ENCODE measurements at places on chromosomes 2 and 18. TPM values are rescaled to one million over a fixed set of nuclear protein-coding genes. Genes with fewer than 3 reads are reported as not detected.
A peak's percentile ranks its signal among the peaks of the same experiment; 100 is the strongest.

GRCh38 chr2:147554521-147555107 is 290.2 kb upstream of the ACVR2A start:
- H3K4me1 ChIP-seq = no peaks in the 10 kb centered on the region
- no peak overlapping the region for H3K27ac ChIP-seq
- H3K36me3 ChIP-seq = no peaks in the 10 kb centered on the region
- no peaks in the 10 kb centered on the region for H3K27me3 ChIP-seq

DNA sequence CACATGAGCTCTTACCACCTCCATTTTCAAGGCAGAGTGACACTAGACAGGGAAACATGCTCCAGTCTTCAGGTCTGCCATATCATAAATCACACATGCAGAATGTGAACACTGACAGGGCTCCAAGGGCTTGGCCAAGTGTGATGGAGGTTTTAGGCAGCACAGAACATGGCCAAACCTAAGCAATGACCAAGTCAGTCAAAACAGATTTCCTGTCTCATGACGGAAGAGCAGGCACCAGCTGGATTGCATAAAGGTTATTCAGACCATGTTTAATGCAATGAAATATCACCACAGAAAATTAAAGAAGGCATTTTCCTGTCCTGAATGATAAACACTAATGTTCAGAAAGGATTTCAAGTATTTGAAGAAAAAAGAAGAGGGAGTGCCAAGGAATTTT is 72.5 kb downstream of the SUMO1 start:
- H3K27me3 ChIP-seq = no peaks in the 10 kb centered on the region
- no peak for DNase-seq
- no peak overlapping the region for H3K4me3 ChIP-seq
- no peaks in the 10 kb centered on the region for H3K36me3 ChIP-seq
- H3K27ac ChIP-seq = no peak overlapping the region
- H3K4me1 ChIP-seq = no peaks in the 10 kb centered on the region

DNA sequence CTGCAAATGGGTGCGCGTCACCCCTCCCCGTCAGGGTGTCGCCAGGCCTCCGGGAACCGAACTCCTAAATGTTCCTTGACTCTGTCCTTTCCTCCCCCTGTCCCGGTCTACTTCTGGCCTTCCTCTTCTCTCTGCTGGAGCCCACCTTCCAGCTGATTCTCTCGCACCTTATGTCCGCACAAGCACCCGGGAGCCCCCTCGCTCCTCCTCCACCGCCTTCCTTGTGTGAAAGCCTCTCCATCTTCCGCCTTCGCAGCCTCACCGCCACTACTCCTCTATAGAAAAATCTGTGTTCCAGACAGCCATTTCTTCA is 627 bp upstream of the KIF3C start:
- peak overlapping the region; percentile 76 for H3K4me3 ChIP-seq
- DNase-seq = no peak
- H3K27me3 ChIP-seq = no peaks in the 10 kb centered on the region

GRCh38 chr2:74181739-74182138 is 3.1 kb upstream of the MOB1A start:
- DNase-seq = no peak
- peaks cover 3% of the 10 kb centered on the region for H3K4me1 ChIP-seq
- no peaks in the 10 kb centered on the region for H3K36me3 ChIP-seq

DNA sequence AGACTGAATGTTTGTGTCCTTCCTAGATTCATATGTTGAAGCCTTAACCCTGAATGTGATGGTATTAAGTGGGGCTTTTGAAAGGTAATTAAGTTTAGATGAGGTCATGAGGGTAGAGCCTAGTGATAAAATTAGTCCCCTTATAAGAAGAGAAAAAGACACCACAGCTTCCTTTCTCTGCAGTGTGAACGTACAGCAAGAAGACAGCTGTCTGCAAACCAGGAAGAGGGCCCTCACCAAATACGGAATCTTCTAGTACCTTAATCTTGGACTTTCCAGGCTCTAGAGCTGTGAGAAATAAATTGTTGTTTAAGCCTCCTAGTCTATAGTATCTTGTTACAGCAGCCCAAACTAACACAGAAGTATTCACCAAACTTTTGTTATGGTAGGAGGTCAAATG is 57.1 kb upstream of the CYTIP start:
- H3K27ac ChIP-seq = no peak overlapping the region
- H3K36me3 ChIP-seq = no peaks in the 10 kb centered on the region
- peaks cover 4% of the 10 kb centered on the region for H3K4me1 ChIP-seq
- no peak for DNase-seq
- no peak overlapping the region for H3K4me3 ChIP-seq

DNA sequence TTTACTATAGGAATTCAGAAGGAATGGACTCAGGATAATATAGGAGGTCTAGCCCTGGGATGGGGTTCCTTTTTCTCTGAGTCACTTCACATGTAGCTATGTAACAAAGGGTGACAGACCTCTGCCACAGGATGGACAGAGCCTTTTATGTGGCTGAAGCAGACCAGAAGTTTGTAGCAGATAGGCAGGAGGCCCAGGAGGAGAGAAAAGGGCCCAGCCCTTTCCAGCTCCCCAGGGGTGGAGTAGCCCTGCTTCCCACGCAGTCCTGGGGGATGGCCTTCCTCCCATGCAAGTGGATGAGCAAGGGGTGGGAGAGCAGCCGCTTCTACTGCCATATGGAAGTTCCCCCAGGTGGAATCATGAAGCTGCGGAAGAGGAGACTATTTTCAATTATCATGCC is 40.3 kb downstream of the ARMC9 start:
- H3K4me3 ChIP-seq = no peak overlapping the region
- peaks cover 8% of the 10 kb centered on the region for H3K4me1 ChIP-seq
- no peaks in the 10 kb centered on the region for H3K36me3 ChIP-seq
- no peak overlapping the region for H3K27ac ChIP-seq
- DNase-seq = no peak

GRCh38 chr2:101823347-101823791 is 125.9 kb downstream of the MAP4K4 start:
- no peaks in the 10 kb centered on the region for H3K36me3 ChIP-seq
- no peaks in the 10 kb centered on the region for H3K27me3 ChIP-seq
- no peak overlapping the region for H3K4me3 ChIP-seq
- H3K27ac ChIP-seq = no peak overlapping the region
- peak; percentile 74 for DNase-seq

DNA sequence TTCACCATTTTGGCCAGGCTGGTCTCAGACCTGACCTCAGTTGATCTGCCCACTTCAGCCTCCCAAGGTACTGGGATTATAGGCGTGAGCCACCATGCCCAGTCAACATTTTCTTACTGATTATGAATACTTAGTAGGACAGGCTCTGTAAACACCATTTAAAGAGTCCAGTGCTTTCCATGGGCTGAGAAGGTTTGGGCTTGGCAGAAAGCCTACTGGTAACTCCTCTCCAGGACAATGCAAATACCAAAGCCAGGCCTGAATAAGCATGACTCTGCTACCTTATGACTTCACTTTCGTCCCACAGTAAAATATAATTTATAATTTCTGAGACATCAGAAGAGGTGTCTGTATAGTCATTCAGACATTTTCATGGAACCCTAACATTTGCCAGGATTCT is 60.2 kb upstream of the FAM117B start:
- no peak overlapping the region for H3K27ac ChIP-seq
- no peaks in the 10 kb centered on the region for H3K4me1 ChIP-seq
- no peaks in the 10 kb centered on the region for H3K27me3 ChIP-seq
- H3K36me3 ChIP-seq = no peaks in the 10 kb centered on the region

DNA sequence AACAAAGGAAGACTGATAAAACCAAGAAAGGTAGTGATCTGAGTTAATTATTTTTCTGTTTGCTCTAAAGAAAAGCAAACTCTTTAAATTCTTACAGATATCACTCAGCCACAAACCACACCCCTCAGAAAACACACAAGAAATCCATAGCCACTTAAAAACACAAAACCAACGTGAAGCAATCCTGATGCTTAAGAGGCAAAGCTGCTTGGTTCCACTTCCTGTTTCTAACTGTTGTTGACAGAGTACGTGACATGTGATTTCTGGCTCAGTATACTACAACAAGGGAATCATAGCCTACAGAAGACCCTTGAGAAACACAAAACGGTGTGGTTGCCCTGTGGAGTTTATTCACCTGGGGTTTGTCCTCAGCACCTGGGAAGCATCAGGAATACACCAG is 240.9 kb upstream of the APCDD1 start:
- no peaks in the 10 kb centered on the region for H3K36me3 ChIP-seq
- no peak for DNase-seq
- no peaks in the 10 kb centered on the region for H3K27me3 ChIP-seq
- H3K4me1 ChIP-seq = no peaks in the 10 kb centered on the region

DNA sequence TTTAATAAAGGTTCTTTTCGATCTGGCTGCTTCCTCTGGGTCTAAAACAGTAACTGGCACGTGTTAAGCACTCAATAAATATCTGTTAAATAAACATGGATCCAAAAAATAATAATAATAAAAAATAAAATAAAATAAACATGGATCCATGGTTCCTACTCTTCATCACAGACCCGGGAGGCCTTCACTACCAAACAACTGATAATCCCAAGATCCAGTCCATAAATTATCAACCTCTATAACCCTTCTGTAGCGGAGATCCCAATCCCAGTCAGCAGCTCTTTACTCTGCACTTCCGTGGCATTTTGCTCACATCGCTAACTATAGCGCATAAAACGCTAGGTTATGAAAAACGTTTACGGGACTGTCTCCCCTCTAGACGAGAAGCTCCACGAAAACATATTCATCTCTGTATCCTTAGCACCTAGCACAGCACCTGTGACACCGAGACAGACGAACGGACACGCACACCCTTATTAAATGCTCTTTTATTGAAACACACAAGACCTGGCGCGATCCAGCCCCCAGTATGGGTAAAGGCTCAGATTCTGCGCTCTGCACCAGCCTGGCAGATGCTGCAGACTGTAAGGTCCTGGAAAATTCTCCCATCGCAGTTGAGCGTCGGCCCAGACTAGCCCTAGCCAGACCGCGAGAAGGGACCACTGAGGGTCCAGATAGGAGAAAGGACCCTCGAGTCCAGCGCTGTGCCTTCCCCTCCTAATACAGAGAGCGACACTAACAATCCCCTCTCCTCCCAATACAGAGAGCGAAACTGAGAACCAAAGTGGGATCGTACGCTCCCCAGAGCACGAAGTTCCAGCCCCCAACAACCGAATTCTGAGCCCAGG is 770 bp downstream of the NBAS start:
- H3K4me1 ChIP-seq = no peaks in the 10 kb centered on the region
- no peak overlapping the region for H3K27ac ChIP-seq
- H3K36me3 ChIP-seq = no peaks in the 10 kb centered on the region
- H3K27me3 ChIP-seq = no peaks in the 10 kb centered on the region
- peak; percentile 18 for DNase-seq
- H3K4me3 ChIP-seq = peak overlapping the region; percentile 81

GRCh38 chr2:57821088-57821487 is 225.5 kb upstream of the VRK2 start:
- no peak for DNase-seq
- H3K4me3 ChIP-seq = no peak overlapping the region
- no peaks in the 10 kb centered on the region for H3K4me1 ChIP-seq
- H3K36me3 ChIP-seq = no peaks in the 10 kb centered on the region
- no peaks in the 10 kb centered on the region for H3K27me3 ChIP-seq

DNA sequence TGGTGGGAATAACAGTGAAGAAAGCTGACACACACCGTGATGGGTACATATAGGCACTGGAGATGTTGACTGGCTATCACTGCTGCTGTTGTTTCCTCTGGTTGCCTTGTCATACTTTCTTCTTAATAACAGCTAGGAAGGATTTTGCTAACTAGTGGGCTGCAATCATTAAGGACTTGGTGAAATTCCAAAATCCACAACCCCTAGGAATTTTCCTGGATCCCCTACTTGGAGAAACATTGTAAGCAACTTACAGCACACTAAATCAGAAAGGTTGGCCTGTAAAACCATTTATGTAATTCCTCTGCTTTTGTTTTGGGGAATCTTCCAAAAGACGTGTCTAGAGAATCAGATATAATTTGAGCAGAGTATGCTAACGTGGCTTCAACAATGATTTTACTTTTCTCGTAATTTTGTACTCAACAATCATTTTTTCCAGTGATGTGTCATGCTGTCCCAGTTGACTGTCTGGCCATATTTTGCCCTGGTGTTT is 8.0 kb upstream of the COL3A1 start:
- H3K4me1 ChIP-seq = no peaks in the 10 kb centered on the region
- no peak for DNase-seq
- no peak overlapping the region for H3K27ac ChIP-seq
- no peaks in the 10 kb centered on the region for H3K36me3 ChIP-seq
- H3K4me3 ChIP-seq = no peak overlapping the region
- no peaks in the 10 kb centered on the region for H3K27me3 ChIP-seq

OSBPL6 gene
- 0.72 TPM for total RNA-seq

EMILIN2 gene
- 23.2 TPM for total RNA-seq

OTOS gene
- total RNA-seq = not detected

Measured in colonic mucosa (tissue), 4 donors.